ENCODE measurements at places on chromosomes 2 and 18.

DNA sequence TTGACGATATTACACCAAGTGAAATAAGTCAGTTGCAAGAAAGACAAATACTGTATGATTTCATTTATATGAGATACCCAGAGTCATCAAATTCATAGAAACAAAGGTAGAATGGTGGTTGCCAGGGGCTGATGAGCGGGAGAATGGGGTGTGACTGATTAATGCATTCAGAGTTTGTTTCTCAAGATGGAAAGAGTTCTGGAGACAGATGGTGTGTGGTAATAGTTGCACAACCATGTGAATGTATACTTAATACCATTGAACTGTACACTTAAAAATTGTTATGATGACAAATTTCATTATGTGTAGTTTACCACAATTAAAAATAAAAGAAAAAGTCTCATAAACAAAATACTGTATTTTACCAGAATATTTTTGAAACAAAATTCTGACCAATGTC is 117.3 kb downstream of the PIGN start:
- no peak for DNase-seq

DNA sequence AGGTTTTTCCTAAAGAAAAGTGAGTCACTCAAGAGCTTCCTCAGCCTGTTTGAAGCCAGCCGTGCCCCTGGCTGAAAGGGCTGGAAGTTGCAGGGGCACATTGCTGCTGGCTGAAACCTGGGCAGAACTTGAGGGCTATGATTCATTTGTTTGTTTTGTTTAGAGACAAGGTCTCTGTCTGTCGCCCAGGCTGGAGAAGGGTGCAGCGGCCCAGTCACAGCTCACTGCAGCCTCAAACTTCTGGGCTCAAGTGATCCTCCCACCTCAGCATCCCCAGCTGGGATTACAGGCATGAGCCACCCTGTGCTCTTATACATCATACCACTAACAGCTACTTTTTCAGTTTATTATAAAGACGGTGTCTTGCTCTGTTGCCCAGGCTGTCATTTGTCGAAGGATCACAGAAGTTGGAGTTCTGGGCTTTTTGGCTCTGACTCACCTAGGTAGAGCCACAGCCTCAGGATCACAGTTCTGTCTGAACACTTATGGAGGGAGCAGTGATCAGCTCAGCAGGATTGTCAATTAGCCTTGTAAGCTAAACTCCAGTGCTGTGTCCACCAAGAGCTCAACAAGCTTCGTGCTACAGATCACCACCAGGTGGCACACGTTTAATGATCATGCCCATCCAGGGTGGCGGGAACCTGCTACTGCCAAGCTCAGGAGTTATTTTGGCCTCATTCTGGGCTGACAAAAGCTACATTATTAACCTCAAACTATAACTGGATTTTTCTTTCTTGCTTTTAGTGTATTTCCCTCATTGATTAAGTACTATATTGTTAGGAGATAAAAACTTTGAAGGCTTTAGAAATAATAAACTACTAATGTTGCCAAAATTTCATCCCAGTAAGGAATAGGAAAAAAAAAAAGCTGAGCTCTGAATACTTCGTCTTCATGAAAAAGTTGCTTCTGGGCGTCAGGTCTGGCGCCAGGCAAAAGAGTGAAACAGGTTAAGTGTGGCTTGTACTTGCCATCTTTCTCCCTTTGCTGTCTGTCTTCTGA is 57.9 kb downstream of the ARHGEF33 start:
- peak; percentile 27 for DNase-seq

DNA sequence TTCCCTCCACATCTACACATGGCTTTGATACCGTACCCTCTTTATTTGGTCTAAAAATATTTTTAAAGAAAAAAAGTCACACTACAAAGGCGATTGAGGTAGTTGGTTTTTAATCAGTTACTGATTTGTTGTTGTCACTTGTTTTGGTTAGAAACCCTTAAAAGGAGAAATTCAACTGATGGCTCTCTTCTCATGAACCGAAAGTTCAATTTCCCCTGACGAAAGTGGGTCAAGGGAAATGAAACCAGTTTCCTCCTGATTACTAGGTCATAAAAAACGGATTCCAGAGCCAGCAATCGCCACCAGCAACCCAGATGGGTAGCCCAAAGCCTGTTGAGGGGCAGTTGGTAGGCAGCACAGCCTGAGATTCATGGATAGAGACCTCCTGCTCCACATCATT is 63.2 kb downstream of the DLGAP1 start:
- no peak for DNase-seq

- DNase-seq = no peak
These were observed 1430.2 kb upstream of the PIK3C3 start for GRCh38 chr18:40524881-40525280.

DNA sequence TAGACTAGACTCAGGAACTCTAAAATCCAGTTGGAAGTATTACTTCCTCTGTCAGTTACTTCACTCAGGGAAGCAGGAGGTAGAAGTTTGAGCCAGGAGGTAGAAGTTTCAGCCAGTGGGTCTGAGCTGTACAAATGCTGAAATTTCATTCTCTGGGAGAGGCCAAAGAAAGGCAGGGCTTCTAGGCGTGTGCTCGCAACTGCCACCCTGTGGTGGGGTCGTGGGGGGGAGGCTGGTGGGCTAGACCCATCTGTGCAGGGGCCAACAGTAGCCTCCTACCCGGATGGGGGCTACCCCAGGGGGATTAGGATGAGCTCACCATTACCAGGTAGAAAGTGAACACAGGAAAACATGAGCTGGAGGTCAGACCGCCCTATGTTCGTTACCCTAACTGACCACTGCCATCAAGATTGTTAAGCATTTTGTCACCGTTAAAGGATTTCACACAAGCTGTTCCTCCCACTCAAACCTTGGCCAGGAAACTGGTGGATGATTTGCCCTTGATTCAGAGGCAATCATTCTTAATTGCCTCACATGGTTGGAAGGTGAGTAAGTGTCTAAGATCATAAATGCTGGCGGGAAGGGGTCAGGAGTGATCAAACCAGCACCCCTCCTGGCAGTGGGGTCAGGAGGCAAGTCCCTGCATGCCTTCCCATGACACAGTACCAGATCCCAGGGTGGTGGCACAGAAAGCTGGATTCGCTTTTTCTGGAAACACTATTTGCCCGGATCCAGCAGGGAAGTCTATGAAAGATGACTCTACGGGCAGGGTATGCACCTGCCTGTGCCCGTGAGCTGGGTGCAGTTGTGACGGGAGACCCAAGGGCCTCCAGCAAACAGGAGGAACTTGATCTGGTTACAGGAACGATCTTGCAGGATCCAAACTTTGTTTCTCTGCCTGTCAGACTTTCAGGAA is 5.2 kb upstream of the FHL2 start:
- no peak for DNase-seq

DNA sequence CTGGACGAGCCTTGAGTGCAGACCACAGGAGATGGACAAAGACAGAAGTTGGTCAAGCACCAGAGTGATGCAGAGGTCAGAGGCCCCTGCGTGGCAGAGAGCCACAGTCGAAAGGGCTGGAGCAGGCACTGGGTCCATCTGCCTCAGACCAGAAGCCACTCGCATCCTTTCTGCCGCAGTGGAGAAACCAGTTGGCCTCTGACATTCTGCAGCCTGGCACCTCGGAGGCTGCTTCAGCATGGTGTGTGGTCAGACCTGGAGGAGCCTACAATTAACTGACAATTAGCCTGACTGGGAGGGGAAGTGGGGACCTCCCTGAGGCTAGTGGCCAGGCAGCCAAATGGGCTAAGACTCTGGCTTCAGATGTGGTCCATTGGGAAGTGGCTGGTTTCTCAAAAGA is 111.1 kb downstream of the SGPP2 start:
- no peak for DNase-seq

- DNase-seq = no peak
These were observed 6.7 kb upstream of the RBM45 start for GRCh38 chr2:178105566-178105965.

GRCh38 chr18:79520478-79521390 is 125.0 kb downstream of the NFATC1 start:
- no peak for DNase-seq

Data from stimulated activated CD4-positive, alpha-beta T cell treated with anti-CD3 and anti-CD28 coated beads, Interleukin-1b, Interleukin-23, amount 100 ng/mL, for 1 hour (primary cell).